ENCODE measurements at places on chromosomes 6 and 20. TPM values are rescaled to one million over a fixed set of nuclear protein-coding genes. Genes with fewer than 3 reads are reported as not detected.

FLRT3 gene
- 0.90 TPM for total RNA-seq

CST1 gene
- total RNA-seq: not detected

SEMG1 gene
- total RNA-seq: not detected

COL21A1 gene
- total RNA-seq: 31.8 TPM

CTSZ gene
- total RNA-seq: 122 TPM

IMPG1 gene
- total RNA-seq: not detected

CRISP2 gene
- total RNA-seq: not detected

C20orf141 gene
- not detected for total RNA-seq

RPS6KA2 gene
- 245 TPM for total RNA-seq

PRSS16 gene
- not detected for total RNA-seq

FAM217A gene
- total RNA-seq: not detected

OR2H1 gene
- total RNA-seq: not detected

MROH8 gene
- 1.9 TPM for total RNA-seq

BHLHE23 gene
- not detected for total RNA-seq

HLA-DMA gene
- total RNA-seq: 4.5 TPM

CD40 gene
- 7.8 TPM for total RNA-seq

DSP gene
- 0.36 TPM for total RNA-seq

MTCH1 gene
- total RNA-seq: 206 TPM

SIRPB1 gene
- 2.2 TPM for total RNA-seq

ANKRD66 gene
- total RNA-seq: not detected

ACOT13 gene
- 3.1 TPM for total RNA-seq

PRRT1 gene
- total RNA-seq: not detected

EYS gene
- total RNA-seq: not detected

BMP7 gene
- total RNA-seq: not detected

ADGB gene
- not detected for total RNA-seq

SLPI gene
- total RNA-seq: not detected

PBOV1 gene
- not detected for total RNA-seq

ABHD16B gene
- total RNA-seq: not detected

HLA-DMB gene
- not detected for total RNA-seq

OLIG3 gene
- not detected for total RNA-seq

SCGN gene
- not detected for total RNA-seq

DUSP15 gene
- total RNA-seq: not detected

CRISP3 gene
- not detected for total RNA-seq

TBXT gene
- not detected for total RNA-seq

RREB1 gene
- total RNA-seq: 11.7 TPM

Measured in cardiac atrium fibroblast (primary cell).